T-cell (primary cell): ENCODE measurements at places on chromosomes 3 and 15.

DNA sequence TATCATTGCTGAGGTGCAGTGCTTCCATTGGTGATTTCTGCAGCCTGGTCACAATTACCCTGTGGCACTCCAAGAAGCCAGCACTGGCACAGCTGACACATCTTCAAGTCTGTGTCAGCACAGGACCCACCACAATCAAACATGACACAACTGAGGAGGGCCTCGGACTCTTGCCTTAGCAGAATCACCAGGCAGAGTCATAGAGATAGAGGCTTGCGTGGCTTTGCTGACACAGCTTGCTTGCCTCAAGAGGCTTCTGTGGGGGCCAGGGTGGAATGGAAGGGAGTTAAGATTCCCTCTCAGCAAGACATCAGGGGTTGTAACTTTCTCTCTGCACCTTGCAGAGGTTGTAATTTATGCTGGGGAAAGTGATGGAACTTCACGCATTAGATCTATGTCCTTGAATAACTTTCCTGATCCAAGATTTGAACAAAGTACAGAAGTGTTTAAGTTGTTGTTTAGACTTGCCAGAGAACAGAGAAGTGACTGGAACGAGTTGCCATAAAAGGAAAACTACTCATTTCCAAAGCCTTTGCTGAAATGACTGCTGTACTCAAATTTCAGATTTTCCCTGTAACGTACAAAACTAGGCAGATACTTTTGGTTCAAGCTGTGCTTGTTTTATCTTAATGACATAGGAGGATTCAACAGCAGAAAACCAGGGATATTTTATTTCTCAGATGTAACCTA is 170.7 kb downstream of the DIPK2A start:
- no peak for DNase-seq

GRCh38 chr3:182124187-182124586 is 412.5 kb downstream of the SOX2 start:
- no peak for DNase-seq

GRCh38 chr3:56022619-56023018 is 445.6 kb downstream of the ERC2 start:
- no peak for DNase-seq

DNA sequence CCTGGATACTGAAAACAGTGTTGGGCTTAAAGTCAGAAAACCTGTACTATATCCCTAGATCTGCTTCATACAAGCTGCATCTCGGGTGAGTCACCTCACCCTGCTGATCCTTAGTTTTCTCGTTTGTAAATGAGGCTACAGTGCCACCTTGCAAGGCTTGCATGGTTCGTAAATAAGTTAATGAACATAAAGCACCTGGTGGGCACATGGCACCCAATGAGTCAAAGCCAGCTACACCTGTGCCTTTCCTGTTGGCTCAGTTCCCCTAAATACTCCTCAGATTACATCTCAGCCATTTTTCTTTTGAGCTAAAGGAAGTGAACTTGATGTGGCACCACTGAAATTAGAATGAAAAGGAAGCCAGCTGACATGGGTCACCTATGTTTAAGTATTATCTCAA is 26.5 kb downstream of the RTP1 start:
- no peak for DNase-seq

GRCh38 chr3:48709051-48709461 is 8.0 kb downstream of the IP6K2 start:
- DNase-seq: no peak
